ENCODE measurements at places on chromosomes 12 and 14. TPM values are rescaled to one million over a fixed set of nuclear protein-coding genes. Genes with fewer than 3 reads are reported as not detected.

The SLC11A2 gene
- 31.3 TPM for total RNA-seq

The BDKRB2 gene
- 0.59 TPM for total RNA-seq

The KRT71 gene
- total RNA-seq, result not detected

The KCNA5 gene
- total RNA-seq, result 5.7 TPM

The GLS2 gene
- total RNA-seq, result 0.34 TPM

The KLHDC1 gene
- total RNA-seq, result 5.9 TPM

The FZD10 gene
- 0.07 TPM for total RNA-seq

The KCNJ8 gene
- 48.0 TPM for total RNA-seq

The ACTR10 gene
- total RNA-seq, result 82.1 TPM

The GUCY2C gene
- total RNA-seq, result not detected

The SOX5 gene
- total RNA-seq, result 2.4 TPM

The GLT1D1 gene
- total RNA-seq, result 3.3 TPM

The CLEC2B gene
- total RNA-seq, result 2.9 TPM

The CLEC1A gene
- 2.2 TPM for total RNA-seq

- no peak for DNase-seq
Measured at GRCh38 chr12:118342090-118342489, 30.6 kb downstream of the TAOK3 start.

DNA sequence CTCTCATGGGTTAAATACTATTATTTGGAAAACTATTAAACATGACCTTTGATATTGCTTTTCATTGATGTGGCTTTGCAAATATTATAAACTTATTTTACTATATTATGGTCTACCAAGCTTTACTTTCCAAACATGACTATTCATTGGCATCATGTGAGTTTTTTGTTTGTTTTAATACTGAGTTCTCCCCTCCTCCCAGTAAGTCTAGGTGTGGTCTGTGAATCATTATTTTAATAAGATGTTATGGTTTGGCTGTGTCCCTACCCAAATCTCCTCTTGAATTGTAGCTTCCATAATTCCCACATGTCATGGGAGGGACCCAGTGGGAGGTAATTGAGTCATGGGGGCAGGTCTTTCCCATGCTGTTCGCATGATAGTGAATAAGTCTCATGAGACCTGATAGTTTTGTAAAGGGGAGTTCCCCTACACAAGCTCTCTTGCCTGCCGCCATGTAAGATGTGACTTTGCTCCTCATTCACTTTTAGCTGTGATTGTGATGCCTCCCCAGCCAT is 80.0 kb downstream of the BORCS5 start:
- no peak for DNase-seq

GRCh38 chr12:52878507-52879393 is 26.1 kb downstream of the KRT8 start:
- no peak for DNase-seq

- DNase-seq, result no peak
Measured at GRCh38 chr12:53849656-53850055, 89.0 kb upstream of the HOXC13 start.

DNA sequence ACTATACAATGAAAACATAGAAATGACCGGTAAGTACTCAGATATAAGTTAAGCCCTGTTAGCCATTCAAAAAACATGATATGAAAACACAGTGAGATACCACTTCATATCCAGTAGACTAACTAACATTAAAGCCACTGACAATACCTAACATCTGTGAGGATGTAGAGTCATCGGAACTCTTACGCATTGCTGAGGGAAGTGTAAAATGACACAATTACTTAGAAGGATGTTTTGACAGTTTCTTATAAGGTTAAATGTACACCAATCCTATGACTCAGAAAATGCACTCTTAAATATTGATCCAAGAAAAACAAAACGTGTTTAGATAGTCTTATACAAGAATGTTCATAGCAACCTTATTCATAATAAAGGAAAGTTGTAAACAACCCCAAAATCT is 782.9 kb downstream of the BCL11B start:
- no peak for DNase-seq

DNA sequence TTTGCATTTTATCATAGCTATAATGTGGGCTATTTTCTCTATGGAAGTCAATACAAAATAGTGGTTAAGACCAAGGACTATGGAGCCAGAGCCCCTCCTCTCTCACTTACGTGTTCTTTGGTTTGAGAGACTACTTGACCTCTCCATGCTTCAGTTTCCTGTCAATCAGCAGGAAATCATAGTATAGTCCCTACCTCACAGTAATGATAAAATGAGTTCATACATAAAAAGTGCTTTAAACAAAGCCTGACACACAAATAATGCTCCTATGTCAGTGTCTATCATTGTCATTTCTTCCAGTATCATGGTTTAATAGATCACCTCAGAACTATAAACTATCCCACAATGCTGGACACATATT is 90.4 kb downstream of the MED13L start:
- DNase-seq, result no peak

DNA sequence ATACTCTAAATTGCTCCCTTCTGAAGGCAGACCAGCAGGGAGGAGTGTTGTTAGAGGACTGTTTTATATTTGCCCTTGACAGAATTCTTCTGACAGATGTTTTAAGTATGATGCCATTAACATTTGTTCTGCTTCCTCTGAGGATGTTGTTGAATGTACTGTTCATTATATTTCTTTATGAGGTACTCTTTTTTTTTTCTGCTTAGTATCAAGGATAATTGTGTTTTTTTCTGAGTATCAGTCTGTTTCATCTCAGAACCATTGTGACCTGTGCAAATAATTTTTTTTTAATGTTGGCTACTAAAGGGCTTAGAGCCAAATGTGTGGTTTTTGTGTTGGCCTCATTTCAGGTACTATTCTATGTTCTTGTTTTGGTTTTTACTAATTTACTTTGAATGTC is 10.6 kb downstream of the METAP2 start:
- no peak for DNase-seq

DNA sequence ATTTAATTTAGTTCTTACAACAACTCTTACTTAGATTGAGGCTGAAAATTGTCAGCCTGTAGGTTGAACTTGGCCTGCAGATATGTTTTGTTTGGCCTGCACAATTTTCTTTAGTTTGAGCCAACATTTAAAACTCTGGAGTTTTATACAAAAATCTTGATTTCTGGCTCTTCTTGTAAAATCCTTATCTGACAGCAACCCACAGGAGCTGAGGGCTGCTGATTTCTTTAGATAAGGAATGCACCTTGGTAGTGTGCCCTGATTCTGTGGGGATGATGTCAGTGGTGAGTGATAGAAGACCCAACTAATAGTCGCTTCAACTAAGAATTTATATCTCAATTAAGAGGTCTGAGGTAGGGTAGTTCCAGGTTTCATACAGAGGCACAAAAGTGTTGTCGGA is 49.5 kb downstream of the SOCS2 start:
- no peak for DNase-seq

DNA sequence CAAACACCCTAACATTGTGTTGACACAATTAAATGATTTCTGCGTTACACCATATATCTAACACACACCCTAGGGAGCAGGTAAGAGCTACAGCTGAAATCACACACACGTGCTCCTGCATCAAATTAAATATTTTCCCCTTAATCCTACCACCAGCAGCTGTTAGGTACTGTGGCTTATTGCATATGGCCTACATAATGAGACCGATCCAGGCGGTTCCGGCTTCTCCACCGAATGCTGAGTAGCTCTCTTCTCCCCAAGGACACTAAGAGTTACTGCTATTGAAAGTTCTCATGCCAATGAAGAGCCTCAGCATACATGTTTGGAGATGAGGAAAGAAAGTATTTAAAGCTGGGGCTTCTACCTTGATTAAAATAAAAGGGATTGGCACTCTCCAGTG is 472.2 kb upstream of the STXBP6 start:
- no peak for DNase-seq

DNA sequence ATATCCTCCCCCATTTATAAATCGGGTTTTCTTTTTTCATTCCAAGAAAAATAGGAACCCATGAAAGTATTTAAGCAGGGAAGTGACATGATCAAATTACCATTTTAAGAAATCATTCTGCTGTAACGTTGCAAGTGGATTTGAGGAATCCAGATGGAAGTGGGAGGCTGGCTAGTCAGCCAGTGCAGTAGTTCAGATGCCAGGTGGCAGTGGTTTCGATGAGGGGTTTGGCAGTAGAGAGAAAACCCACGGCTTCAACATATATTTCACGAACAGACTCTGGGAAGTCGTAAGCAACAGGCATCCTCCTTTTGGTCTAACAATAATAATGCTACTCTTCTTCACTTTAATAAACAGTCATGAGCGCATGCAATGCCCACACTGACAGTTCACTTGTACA is 25.0 kb downstream of the PDZRN4 start:
- DNase-seq, result no peak

DNA sequence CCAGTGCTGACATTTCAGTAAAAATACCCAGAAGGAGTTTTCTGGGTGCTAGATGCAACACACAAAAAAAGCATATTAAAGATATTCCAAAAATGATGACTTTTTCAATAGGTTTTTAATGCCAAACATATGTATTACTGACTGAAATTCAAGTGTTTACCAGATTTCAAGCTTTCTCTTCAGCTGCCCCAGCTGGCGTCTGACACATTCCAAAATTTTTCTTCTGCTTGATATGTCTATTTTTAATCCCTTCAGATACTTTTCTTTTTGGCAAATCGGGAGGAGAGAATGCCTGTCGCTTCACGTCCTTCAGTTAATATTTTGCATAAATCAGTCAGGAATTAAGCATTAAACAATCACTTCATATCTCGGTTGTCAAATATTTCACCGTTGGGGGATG is 7.1 kb upstream of the CCDC60 start:
- DNase-seq, result no peak

GRCh38 chr12:51009056-51009440 is 17.1 kb downstream of the SLC11A2 start:
- DNase-seq, result peak; percentile 47

GRCh38 chr12:28217805-28218204 is 27.5 kb downstream of the CCDC91 start:
- no peak for DNase-seq

DNA sequence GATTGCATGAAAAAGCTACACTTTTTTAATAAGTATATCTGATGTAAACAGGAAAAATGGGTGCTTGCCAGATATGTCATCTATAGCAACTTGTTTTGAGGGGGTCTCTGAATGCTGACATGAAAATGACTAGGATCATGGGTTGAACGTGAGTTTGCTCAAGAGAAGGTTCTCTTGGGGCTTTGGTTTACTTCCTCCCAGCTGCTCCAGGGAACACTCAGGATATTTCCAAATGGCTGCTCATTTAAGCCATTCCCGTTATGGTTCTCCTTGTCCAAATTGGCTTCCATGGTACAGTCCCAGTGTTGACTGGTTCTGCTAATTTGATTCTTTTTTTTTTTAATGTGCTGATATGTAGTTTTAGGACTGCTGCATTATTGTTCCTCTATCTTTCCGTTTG is 118.3 kb downstream of the ETV6 start:
- DNase-seq, result no peak

GRCh38 chr14:49893309-49894213 is 679 bp downstream of the ARF6 start:
- DNase-seq, result peak; percentile 67

GRCh38 chr12:116058574-116058973 is 218.9 kb downstream of the MED13L start:
- DNase-seq, result no peak

DNA sequence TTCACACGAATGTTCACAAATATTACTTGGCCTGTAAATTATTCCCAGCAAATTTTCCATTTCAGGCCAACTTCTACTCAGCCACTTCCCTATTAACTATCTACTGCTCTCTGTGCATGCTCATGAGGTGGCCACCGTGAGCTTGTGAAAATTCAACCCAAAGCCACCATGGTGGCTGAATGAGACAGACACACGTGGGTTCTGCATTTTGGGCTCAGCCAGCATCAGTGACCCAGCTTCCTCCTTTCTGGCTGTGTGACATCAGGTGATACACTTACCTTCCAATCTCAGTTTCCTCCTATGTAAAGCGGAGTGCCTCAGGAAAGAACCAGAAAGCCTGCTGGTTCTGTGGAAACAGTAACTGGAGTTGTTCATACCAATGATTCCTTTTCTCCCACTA is 175.8 kb downstream of the FOXN3 start:
- no peak for DNase-seq

DNA sequence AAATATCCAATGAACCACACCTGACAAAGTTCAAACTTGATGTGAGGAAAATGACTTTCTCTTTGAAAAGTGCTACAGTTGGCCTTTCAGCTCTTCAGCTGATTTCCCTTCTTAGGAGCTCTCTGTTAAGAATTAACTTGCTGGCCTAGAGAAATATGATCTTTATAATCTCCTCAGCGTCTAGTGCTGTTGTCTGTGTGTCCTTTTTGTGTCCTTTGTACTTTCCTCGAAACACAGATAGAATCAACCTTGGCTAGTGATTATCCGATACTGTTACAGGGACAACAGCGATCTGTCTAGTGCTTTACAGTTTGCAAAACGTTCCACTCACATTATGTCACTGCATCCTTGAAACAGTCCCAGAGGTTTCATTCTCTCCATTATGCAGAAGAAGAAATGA is 162.8 kb upstream of the RMST start:
- no peak for DNase-seq

GRCh38 chr12:116508145-116509121 is 50.7 kb upstream of the MAP1LC3B2 start:
- DNase-seq, result peak; percentile 52

GRCh38 chr12:131784909-131785762 is 43.1 kb upstream of the MMP17 start:
- DNase-seq, result no peak

DNA sequence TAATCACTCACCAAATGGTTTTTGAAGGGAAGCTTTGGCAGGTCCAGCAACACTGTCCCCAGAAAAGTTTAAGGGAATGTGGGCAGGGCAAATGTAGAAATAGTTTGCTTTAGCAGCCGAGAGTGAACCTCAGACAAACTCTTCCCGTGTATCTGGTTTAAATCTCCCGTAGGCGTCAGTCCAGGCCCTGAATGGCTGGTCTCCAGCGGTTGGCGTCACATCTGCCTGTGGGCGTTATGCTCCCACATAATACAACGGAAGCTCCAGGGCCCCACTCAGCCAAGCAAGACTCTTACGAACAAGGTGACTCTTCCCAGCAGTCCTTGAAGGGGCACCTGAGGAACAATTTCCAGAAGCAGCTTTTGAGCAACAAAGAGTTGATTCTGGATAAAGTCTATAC is 942 bp downstream of the ZC2HC1C start:
- no peak for DNase-seq

DNA sequence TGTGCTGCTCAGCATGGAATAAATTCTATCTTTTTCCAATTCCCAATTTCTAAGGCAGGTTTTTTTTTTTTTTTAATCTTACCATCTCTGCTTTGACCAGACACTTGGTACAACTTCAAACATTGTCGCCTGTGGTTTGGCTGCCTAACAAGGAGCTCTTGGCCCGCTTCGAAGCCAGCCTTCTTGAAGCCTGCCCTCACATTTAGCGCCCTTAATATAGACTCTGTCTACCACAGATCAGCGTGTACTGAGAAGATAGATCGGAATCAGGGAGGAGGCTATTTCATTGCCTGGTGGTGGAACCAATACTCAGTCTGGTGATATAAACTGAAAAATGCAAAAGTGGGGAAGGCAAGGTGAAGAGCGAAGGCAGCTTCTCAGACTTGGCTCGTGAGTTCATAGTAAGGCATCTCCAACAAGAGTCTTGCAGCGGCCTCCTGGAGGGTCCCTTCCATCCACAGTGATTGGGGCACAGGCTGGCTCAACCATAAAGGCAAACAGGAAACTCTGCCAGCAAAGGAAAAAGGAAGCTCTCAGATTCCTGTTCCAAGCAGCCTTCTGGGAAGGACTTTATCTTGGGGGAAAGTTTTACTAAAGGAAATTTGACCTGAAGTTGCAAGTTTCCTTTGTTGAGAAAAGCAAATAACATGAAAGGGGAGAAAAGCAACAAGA is 103.2 kb upstream of the BCL2L14 start:
- no peak for DNase-seq

Data from heart right ventricle (tissue), 16 donors.